Activated T-cell treated with anti-CD3 and anti-CD28 coated beads, Interleukin-2, amount 50 U/mL, for 72 hours (primary cell): ENCODE measurements at places on chromosomes 2 and 18. TPM values are rescaled to one million over a fixed set of nuclear protein-coding genes. Genes with fewer than 3 reads are reported as not detected.

Gene REEP1
- 0.63 TPM for total RNA-seq

Gene NAT8
- not detected for total RNA-seq

Gene CRYBA2
- total RNA-seq: not detected

Gene DSC1
- 0.19 TPM for total RNA-seq

Gene HOXD8
- not detected for total RNA-seq

Gene SULT1C2
- not detected for total RNA-seq

Gene PAX3
- total RNA-seq: not detected

Gene CPLX4
- total RNA-seq: not detected

DNA sequence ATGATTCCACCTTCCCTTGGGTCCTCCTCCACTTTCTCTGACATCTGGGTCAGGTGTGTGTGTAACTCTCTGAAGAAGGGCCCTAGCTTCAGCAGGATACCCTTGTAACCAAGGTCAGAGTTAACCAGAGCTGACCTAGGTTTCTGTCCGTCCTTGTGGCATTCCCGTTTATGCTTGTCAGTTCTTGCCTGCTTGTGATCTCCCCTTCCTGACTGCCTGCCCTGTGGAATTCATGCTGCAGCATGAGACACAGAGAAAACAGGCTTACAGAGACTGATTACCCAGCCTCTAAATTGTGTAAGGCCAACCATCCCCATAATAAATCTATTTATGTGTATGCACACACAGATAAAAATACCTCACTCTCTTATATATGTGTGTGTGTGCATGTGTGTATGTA, 22.8 kb downstream of the NXPH2 start:
- no peak overlapping the region for H3K4me3 ChIP-seq
- no peak for DNase-seq
- H3K27me3 ChIP-seq: peaks cover 6% of the 10 kb centered on the region
- H3K36me3 ChIP-seq: no peaks in the 10 kb centered on the region
- H3K27ac ChIP-seq: no peak overlapping the region
- no peaks in the 10 kb centered on the region for H3K4me1 ChIP-seq

DNA sequence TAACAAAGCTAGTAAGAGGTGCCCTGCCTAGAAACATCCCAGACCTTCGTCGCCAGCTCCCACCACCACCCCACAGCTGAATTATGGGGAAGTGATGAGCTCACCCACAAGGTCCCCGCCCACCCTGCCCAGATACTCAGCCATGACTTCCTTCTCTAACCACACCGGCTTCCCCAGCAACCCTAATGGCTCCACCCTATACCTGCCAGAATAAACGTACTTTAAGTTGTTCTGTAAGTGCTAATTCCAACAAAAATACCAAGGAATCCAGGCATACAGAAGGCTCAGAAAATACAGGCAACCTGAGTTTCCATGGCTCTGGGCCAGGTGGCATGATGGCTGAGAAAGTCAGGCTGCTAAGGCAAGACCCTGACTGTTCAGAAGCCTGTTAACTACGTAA, 39.1 kb downstream of the TMEM163 start:
- H3K27me3 ChIP-seq: peaks cover 12% of the 10 kb centered on the region
- H3K4me3 ChIP-seq: no peak overlapping the region
- peaks cover 61% of the 10 kb centered on the region for H3K4me1 ChIP-seq
- no peak overlapping the region for H3K27ac ChIP-seq
- DNase-seq: peak; percentile 29
- H3K36me3 ChIP-seq: no peaks in the 10 kb centered on the region

GRCh38 chr2:32844253-32844652, 102.5 kb upstream of the LTBP1 start:
- no peak for DNase-seq
- H3K4me3 ChIP-seq: no peak overlapping the region
- no peaks in the 10 kb centered on the region for H3K4me1 ChIP-seq

- H3K27me3 ChIP-seq: no peaks in the 10 kb centered on the region
- no peak overlapping the region for H3K4me3 ChIP-seq
- DNase-seq: no peak
- H3K4me1 ChIP-seq: peaks cover 5% of the 10 kb centered on the region
- no peaks in the 10 kb centered on the region for H3K36me3 ChIP-seq
- no peak overlapping the region for H3K27ac ChIP-seq
Measured at GRCh38 chr2:237575869-237576862, 9.8 kb downstream of the PRLH start.

- no peak overlapping the region for H3K27ac ChIP-seq
- no peak for DNase-seq
- no peaks in the 10 kb centered on the region for H3K36me3 ChIP-seq
- H3K4me3 ChIP-seq: no peak overlapping the region
Measured at GRCh38 chr2:215394102-215394805, 41.6 kb downstream of the FN1 start.

- no peak for DNase-seq
- no peak overlapping the region for H3K4me3 ChIP-seq
- H3K27me3 ChIP-seq: no peaks in the 10 kb centered on the region
Measured at GRCh38 chr2:23803965-23804542, 122.9 kb downstream of the ATAD2B start.

DNA sequence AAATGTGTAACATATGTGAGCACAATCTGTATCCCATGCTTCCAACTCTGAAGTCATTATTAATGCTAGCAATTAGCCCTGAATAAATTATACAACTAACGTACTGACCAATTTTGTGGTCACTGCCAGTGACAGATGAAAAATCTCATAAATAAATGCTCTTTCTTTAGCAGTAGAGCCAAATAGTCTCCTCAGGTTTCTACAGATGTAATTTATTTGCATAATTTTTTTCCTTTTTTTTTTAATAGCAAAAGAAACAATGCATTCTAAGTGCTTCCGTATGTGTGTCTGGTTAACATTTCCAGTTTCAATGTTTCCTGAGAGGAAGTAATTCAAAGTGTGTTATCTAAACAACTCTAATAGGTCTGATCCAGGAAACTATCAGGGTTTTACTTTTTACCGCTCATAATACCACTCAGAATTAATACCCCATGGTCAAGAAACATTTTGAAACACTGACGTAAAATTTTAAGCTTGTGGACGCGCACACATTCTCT, 108.4 kb downstream of the MEP1B start:
- no peak for DNase-seq
- H3K36me3 ChIP-seq: no peaks in the 10 kb centered on the region
- H3K4me1 ChIP-seq: peaks cover 7% of the 10 kb centered on the region

- no peak for DNase-seq
- no peak overlapping the region for H3K4me3 ChIP-seq
- no peaks in the 10 kb centered on the region for H3K27me3 ChIP-seq
- H3K27ac ChIP-seq: no peak overlapping the region
- H3K36me3 ChIP-seq: no peaks in the 10 kb centered on the region
Measured at GRCh38 chr2:189829102-189829833, 45.0 kb downstream of the PMS1 start.

- H3K4me1 ChIP-seq: no peaks in the 10 kb centered on the region
- H3K36me3 ChIP-seq: no peaks in the 10 kb centered on the region
- H3K27me3 ChIP-seq: no peaks in the 10 kb centered on the region
- no peak for DNase-seq
Measured at GRCh38 chr2:141381946-141382345, 748.9 kb downstream of the LRP1B start.

- no peaks in the 10 kb centered on the region for H3K27me3 ChIP-seq
- DNase-seq: no peak
- no peaks in the 10 kb centered on the region for H3K36me3 ChIP-seq
- H3K27ac ChIP-seq: no peak overlapping the region
- no peak overlapping the region for H3K4me3 ChIP-seq
Measured at GRCh38 chr2:14673351-14673875, 40.9 kb downstream of the LRATD1 start.

GRCh38 chr18:3153107-3153704, 66.6 kb downstream of the MYOM1 start:
- no peak for DNase-seq
- no peak overlapping the region for H3K4me3 ChIP-seq
- no peaks in the 10 kb centered on the region for H3K27me3 ChIP-seq
- no peak overlapping the region for H3K27ac ChIP-seq
- no peaks in the 10 kb centered on the region for H3K36me3 ChIP-seq
- peaks cover 5% of the 10 kb centered on the region for H3K4me1 ChIP-seq

GRCh38 chr2:22497789-22498188, 887.2 kb upstream of the KLHL29 start:
- no peak overlapping the region for H3K27ac ChIP-seq
- no peak for DNase-seq
- no peaks in the 10 kb centered on the region for H3K4me1 ChIP-seq
- no peaks in the 10 kb centered on the region for H3K27me3 ChIP-seq
- no peaks in the 10 kb centered on the region for H3K36me3 ChIP-seq

- DNase-seq: no peak
- no peak overlapping the region for H3K27ac ChIP-seq
- no peaks in the 10 kb centered on the region for H3K4me1 ChIP-seq
- H3K4me3 ChIP-seq: no peak overlapping the region
- no peaks in the 10 kb centered on the region for H3K36me3 ChIP-seq
- no peaks in the 10 kb centered on the region for H3K27me3 ChIP-seq
Measured at GRCh38 chr2:48434101-48434500, 95.9 kb upstream of the STON1 start.

DNA sequence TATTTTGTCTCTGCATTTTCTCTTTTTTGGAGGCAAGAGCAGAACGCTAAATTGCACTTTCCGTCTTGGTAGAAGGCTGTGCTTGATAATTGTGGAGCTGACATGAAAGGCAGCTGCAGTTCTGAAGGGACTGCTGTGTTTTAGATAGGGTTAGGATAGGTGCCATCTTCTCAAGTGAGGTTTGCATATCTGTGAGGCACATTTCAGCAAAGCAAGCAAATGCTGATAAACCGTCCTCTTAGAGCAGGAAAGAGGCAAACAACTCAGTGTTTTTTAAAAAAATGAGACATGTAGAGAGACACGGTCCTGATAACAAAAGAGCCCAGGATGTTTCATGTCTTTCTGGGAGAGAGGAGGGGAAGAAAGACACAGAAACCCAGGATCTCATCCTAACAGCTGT, 217.7 kb downstream of the SOCS6 start:
- no peak for DNase-seq
- no peaks in the 10 kb centered on the region for H3K27me3 ChIP-seq
- no peak overlapping the region for H3K27ac ChIP-seq
- H3K4me1 ChIP-seq: no peaks in the 10 kb centered on the region

DNA sequence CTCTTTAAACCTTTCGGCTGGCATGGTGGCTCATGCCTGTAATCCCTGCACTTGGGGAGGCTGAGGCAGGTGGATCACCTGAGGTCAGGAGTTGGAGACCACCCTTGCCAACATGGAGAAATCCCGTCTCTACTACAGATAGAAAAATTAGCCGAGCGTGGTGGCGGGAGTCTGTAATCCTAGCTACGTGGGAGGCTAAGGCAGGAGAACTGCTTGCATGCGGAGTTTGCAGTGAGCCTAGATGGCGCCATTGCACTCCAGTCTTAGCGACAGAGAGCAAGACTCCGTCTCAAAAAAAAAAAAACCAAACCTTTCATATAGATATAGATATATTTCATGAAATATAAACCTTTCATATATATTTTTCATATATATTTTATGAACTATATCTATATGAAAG, 864.7 kb downstream of the TRIB2 start:
- H3K4me3 ChIP-seq: no peak overlapping the region
- DNase-seq: no peak
- no peaks in the 10 kb centered on the region for H3K4me1 ChIP-seq
- no peak overlapping the region for H3K27ac ChIP-seq
- H3K36me3 ChIP-seq: no peaks in the 10 kb centered on the region
- no peaks in the 10 kb centered on the region for H3K27me3 ChIP-seq

DNA sequence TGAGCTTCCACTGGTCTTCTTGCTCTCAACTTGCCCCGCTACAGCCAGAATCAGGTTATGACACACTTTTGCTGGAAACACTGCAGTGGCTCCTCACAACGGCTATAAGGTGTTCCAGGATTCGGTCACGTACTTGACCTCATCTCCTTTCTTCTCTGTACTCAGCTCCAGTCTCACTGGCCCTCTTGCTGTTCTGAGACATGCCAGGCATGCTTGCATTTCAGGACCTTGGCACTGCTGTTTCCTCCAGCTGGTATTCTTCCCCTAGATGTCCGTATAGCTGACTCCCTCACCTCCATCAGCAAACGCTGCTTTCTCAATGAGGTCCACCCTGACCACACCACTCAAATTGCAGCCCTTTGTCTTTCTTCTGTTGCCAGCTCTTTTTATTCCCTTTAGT, 31.9 kb upstream of the C1GALT1C1L start:
- no peak overlapping the region for H3K4me3 ChIP-seq
- no peaks in the 10 kb centered on the region for H3K36me3 ChIP-seq
- no peaks in the 10 kb centered on the region for H3K27me3 ChIP-seq
- H3K4me1 ChIP-seq: no peaks in the 10 kb centered on the region

GRCh38 chr2:31294196-31294595, 60.2 kb downstream of the EHD3 start:
- H3K36me3 ChIP-seq: no peaks in the 10 kb centered on the region
- DNase-seq: no peak
- no peak overlapping the region for H3K4me3 ChIP-seq
- no peak overlapping the region for H3K27ac ChIP-seq

DNA sequence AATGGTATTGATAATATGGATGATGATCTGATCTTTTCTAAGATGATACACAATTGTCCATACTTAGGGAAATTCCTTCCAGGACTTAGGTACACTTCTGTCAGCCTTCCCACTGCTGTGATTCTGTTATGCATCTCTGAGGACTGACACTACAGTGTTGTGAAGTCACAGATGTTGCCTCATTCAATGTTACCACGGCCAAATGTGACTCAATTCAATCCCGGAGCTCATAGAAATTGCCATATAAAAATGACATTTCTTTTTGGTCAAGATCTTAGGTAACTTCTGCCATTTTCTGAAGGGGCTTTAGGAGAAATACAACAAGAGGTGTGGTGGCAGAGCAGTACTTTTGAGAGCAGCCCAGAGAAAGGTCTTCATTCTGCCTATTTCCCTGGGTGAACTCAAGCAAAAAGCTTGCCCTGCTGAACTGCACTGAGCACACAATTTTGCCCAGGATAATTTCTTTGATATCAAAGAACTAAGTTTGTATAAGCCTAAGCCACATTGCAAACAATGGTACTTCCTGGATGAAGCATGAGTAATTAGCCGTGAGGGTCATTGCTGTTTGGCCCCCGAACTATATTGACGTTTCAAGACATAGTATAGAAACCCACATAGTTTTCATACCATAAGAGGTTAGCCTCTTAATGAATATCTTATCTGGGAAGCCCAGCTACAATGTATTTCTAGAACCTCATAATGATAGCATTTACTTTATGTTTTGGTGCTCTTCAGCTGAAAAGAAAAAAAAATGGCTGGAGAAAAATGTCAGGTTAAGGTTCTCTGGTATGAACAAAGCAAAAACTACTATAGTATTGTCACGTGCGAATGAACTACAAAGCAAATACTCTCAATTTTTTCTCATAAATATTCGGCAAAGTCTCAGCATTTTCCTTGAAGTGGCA, 437.4 kb downstream of the MEIS1 start:
- H3K27me3 ChIP-seq: no peaks in the 10 kb centered on the region

GRCh38 chr2:16336491-16336890, 329.1 kb downstream of the CYRIA start:
- no peaks in the 10 kb centered on the region for H3K27me3 ChIP-seq
- H3K4me3 ChIP-seq: no peak overlapping the region
- no peak overlapping the region for H3K27ac ChIP-seq
- H3K36me3 ChIP-seq: peaks cover 4% of the 10 kb centered on the region
